Bronchial epithelial cell (primary cell): ENCODE measurements at places on chromosomes 16 and 17. TPM values are rescaled to one million over a fixed set of nuclear protein-coding genes. Genes with fewer than 3 reads are reported as not detected.
A peak's percentile ranks its signal among the peaks of the same experiment; 100 is the strongest.

Gene PHB1
- 152 and 235 TPM in 2 replicates for total RNA-seq

DNA sequence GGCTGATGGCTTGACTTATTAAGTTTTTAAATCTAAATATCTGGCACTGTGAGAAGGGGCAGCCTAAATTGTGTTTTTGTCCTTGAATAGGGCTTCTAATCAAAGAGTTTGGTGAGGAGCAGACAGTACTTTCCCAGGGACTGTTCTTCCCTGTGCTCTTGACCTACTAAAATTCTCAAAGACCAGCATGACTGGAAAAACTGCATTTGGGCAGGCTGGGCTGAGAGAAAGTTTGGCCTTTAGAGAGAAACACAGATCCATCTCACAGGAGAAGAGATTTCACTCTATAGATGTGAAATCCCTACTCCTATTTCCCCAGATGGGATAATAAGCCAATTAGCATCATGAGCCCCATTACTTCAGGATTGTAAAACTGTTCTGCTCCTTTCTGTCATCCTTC, 7.3 kb downstream of the PCTP start:
- DNase-seq, result no peak

GRCh38 chr17:80352216-80352895, 62.6 kb upstream of the ENDOV start:
- DNase-seq, result no peak

- DNase-seq, result no peak
Measured at GRCh38 chr16:86608301-86608747, 30.0 kb downstream of the FOXL1 start.

DNA sequence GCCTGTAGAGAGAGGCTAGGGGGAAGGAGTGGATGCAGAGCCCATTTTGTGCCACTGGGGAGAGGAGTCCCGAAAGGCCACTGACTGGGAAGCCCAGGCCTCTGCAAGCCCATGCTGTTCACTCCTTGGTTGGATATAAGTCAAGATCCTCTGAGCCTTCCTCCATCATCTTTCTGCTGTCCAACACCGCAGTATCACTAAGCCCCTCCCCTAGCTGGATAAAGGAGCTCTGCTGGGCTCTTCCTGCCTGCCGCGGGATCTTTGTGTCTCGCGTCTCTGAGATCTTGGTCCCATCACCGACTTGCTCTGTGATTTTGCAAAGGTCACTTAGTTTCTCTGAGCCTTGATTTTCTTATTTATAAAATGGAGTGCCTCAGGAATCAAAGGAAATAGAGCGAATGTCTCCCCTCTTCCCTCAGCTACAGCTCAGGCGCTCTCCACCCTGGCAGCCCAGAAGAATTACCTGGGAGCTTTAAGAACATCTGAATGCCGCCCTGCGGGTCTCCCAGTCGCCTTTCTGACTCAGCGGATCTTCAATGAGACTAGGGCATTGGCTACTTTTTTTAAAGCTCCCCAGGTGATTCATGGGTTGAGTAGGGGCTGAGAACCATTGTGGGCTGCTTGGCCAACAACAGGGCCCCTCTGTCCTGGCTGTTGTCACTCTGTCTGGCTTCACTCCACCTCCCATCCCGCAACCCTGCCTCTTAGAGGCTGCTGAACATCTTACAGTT, 25.2 kb upstream of the TMEM220 start:
- peak; percentile 18 for DNase-seq

DNA sequence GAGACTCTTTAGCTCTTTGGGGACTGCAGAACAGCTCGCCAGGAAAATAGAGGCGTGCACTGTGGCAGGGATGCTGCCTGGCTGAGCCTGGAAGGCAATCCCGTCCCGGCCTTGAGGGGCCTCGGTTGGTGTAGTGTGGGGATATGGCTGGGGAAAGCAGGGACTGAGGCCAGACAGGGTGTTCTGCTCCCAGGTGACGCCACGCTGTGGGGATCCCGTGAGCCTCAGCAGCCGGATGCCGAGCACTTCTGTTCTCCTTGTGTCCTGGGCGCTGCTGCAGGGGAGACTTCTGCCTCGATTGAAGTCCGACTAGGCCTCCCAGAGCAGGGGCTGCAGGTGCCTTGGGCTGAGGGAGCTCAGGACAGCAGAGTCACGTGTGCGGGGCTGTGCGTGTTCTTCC, 72.6 kb downstream of the BANP start:
- DNase-seq, result no peak

Gene LRRC37A
- 1.8 and 1.9 TPM in 2 replicates for total RNA-seq

DNA sequence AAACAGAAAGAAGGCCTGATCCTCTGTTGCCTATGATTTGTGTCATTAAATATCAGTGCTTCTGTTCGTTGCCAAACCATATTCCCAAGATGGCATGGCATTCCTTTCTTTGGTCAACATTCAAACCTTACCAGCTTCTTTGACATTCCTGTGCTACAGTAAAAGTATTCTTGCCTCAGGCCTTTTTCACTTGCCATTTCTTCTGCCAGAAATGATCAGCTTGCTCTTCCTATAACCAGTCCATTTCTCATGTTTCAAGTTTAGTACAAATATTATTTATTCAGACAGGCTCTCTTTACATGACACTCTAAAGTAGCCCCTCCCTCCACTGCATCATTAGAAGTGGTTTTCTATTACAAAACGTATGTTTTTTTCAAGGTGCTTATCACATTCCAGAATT, 278.3 kb downstream of the KCNJ2 start:
- peak; percentile 10 for DNase-seq
